Urothelium cell line (cell line): ENCODE measurements at places on chromosomes 16 and 17.

DNA sequence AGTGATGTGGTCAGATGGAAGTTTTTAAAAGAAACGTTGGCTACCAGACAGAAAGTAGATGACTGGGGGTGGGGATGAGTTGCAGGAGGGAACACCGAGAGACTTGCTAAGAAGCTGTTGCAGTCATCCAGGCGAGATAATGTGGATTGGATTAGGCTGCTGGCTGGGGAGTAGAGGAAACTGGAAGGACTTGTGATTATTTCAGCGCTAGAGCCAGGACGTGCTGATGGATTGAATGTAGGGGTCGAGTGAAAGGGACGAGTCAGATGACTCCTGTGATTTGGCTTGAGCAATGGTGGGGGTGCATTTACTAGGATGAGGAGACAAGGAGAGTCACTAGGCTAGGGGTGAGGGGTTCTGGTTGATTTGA lies 88.5 kb downstream of the CLEC16A start:
- no peak for DNase-seq

DNA sequence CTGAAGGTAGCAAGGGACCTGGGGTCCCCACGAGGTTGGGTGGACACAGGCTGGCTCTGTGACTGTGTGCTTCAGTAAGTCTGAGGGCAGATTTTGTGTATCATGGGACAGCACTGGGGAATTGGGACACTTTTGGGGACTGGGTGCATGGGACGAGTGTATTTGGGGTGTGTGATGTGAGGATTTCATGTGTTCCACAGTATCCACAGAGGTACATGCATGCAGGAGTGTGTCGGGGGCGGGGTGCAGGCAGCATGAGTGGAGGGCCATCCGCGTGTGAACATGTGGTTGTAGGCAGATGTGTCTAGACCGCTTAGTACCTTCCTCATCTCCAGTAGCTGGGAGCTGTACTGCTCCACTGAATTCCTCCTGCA lies 1.1 kb upstream of the DLX3 start:
- no peak for DNase-seq

DNA sequence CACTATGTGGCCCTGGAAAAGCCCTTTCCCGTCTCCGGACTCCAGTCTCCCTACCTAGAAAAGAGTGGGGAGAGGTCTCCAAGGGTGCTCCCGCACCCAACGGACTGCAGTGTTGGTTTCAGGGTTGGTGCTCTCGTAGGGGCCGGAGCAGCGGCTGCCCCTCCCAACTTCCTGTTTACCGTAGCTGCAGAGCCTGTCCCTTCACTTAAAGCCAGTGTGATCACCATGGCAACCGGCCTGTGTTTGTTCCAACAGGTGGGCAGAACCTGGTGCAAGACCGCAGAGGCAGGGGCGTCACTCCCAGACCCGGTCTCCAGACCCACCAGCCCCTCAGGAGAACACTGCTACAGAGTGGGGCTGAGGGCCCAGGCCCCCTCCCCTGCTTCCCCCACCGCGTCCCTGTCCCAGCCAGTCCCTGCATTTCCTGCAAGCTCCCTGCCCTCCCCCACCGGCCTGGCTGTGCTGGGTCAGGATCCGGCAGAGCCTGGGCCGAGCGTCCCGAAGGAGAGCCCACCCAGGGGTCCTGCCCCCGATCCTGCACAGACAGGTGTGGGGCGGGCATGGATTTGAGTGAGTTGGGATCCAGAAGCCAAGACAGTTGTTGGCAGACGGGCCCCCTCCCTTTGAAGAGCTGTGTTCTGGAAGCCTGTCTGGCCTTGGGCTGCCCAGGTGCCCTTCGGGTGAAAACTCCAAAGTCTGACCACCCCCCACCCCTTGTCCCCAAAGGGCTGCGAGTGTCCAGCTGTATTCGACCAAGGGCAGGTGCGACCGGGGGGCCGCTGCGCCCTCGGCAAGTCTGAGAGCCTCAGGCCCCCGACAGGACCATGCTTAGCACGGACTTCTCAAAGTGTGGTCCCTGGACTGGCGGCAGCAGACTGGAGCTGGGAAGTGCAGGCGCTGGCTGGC lies 1.5 kb upstream of the BAIAP3 start:
- DNase-seq, result peak; percentile 87

DNA sequence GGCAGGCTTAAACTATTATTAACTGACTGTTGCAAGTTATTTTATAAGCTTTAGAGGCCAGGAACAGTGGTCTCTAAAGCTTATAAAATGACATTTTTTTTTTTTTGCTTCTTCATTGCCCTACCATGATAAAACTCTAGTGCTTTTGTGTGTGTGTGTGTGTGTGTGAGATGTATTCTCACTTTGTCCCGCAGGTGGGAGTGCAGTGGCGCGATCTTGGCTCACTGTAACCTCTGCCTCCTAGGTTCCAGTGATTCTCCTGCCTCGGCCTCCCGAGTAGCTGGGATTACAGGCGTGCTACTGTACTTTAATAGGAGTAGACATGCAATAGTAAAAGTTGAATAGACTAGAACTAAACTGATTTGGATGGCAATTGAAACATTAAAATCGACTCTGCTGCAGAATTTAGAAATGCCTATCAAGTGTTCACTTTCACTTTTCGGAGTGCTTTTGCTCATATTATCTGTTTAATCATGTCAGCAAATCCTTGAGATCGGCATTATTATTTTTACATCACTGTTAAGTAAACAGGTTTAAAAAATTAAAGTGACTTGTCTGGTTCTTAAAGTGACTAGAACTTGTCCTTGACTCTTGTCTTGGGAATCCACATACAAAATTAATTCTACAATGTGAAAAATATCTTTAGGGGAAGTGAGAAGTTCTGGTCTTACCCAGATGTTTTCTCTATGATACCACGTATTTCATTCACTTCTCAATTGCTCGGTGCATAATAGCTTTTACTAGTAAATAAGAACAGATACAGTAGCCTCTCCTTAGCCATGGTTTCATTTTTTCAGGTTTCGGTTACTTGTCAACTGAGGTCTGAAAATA lies 8.4 kb upstream of the PCTP start:
- no peak for DNase-seq

- DNase-seq, result no peak
These were observed 56.8 kb downstream of the ARHGAP23 start for GRCh38 chr17:38485146-38485468.

GRCh38 chr17:7393613-7394451 lies 493 bp downstream of the PLSCR3 start:
- DNase-seq, result no peak

GRCh38 chr17:30530346-30531025 lies 53.3 kb downstream of the GOSR1 start:
- no peak for DNase-seq

- peak; percentile 79 for DNase-seq
These were observed 38.6 kb downstream of the USP10 start for GRCh38 chr16:84738255-84739038.

DNA sequence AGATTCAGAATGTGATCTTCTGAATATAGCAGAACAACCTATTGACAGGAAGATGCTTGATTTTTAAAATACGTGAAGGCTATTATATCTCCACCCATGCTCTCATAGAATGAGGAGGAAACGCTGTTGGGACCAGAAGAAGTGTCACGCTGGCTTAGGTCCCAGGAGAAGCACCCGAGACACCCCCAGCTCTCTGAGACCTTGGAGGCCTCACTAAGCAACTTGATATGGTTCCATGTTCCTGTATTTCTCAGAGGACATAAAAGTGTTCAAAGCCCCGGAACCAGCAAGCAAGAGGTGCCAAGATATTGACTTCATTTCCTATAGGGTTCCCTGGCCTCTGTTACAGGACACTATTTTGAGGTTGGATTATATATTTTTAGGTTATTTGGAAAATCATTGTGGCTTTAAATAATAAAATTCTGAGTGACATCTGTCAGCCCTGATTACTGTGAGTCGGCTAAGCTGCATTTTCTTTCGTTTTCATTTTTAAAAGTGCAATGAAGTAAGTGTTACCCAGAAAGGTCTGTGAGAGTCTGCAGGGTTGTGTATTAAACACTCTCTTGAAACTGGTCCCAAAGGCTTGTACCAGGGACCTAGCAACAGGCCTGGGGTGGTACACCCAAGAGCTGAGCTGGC lies 400.0 kb downstream of the SOX9 start:
- no peak for DNase-seq

DNA sequence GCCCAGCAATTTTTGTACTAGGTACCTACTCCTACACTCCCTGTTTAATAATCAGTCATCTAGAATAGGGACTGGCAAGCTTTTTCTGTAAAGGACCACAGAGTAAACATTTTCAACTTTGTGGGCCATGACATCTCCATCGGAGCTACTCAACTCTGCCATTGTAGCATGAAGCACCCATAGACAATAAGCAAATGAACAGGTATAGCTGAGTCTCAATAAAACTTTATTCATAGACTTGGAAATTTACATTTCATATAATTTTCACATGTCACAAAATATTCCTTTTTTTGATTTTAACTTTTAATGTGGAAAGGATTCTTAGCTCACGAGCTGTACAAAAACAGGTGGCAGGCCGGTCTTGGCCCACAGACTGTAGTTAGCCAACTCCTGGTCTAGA lies 345.8 kb downstream of the SOX9 start:
- DNase-seq, result no peak

DNA sequence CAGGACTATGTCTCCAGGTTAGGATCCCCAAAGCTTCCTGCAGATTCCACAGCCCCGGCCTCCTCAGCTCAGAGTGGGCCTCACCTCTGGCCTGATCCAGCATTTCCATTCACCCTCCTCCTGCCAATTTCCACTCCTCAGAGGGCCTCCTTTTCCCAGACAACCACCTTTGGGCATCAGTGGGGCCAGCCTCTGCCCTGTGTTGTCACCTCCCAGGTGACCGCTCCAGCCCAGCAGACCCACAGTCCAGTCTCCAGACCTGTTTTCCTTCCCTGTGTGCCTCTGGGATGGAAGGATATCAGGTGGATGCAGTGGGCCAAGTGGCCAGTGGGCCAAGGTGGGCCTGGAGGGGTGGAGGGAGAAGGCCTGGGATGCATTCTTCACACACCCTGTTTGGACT lies 32.7 kb downstream of the B9D1 start:
- no peak for DNase-seq

DNA sequence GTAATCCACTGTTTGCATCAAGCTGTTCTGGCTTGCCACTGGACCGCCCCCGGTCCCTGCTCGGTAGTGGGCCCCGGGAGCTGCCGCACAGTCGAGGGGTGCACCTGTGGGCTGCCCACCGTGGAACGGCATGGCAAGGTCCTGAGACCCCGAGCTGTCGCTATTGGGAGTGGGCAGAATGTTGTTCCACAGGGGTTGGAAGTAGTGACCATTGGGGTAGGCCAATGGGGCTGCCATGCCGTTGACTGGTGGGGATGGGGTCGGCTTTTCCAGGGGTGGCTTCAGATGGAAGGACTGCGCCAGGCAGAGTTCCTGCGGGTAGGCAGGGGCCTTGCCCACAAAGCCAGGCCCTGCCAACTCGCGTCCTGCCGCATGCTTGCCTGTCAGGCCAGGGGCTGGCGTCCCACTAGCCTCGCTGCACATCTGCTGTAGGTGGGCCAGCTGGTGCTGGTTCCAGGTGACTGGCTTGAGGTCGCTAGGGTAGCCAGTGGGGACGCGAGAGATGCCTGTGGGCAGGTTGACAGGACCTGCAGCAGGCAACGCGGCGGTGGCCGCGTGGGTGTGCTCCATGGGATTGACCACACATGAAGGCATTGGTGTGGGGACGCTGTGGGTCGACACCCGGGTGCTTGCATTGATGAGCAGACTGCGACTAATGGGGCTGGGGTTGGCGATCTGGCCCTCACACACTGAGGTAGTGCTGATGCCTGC lies 14.8 kb downstream of the TRAF4 start:
- no peak for DNase-seq

DNA sequence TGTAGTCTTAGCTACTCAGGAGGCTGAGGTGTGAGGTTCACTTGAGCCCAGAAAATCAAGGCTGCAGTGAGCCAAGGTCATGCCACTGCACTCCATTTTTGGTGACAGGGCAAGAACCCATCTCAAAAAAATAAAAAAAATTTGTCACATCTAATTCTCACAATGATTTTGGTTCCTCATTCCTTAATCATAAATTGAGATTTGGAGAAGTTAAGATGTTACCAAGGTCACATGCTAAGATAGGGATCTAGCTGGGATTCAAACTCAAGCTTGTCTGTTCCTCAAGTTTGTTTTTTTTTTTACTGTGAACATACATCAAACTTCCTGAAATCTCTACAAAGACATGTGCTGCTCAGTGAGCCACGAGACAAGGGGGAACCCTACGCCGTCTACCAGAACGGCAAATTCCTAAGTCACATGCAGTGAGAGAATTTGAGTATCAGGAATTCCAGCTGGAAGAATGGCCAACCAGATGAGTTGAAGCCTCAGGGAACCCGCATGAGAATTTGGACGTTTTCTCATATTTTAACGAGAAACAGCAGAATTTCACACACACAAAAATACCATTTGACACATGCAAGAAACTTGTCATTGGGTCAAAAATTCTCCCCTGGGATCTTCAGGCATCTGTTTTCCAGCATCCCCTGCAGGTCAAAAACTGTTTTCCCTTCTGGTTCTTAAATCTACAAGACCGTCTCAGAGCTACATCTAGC lies 414.1 kb upstream of the GOT2 start:
- no peak for DNase-seq

- DNase-seq, result no peak
These were observed 169.0 kb downstream of the IRF8 start for GRCh38 chr16:86067936-86068335.

DNA sequence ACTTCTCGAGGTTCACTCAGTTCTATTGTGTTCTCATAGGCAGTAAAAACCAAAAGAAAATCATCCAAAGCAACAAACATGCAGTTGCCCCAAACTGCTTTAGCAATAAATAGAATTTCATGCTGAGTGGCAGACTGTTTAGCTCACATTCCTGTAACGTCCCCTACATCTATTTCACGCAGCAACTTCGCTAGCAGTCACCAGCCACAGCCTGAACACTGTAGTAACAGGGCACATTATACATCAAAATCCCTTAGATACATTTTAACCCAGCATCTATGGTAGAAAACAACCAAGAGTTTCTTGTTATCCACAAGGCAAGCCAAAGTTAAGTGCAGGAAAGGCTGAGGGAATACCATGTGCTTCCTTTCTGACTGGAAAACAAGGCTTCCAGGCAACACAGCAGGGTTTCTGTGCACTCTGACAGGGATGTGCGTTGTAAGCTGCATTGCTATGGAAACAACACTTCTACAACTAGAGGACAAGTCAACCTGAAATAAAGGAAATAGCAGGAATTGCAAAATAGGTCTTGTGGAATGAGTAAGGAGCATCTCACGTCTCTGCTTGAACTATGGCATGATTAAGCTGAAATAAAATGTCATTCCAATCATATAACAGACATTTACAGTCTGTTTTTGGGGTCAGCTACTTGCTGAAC lies 55.4 kb downstream of the CFDP1 start:
- no peak for DNase-seq

GRCh38 chr17:28610376-28610775 lies 3.6 kb downstream of the RSKR start:
- no peak for DNase-seq

DNA sequence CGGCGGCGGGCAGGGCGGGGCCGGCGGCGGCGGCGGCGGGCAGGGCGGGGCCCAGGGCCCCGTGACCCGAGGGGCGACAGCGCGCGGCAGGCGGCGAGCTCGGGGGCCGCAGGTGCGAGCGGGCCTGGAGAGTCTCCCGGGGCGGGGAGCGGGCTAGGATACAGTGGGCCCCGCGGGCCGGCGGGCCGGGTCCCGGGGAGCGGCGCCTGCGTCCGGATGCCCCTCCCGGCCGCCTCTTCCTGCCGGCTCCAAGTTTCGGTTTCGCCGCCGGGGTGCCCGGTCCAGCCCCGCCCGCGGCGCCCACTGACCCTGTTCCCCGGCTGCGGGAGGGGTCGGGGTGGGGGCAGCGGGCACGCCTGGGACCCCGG lies at the start of gene RNF213:
RNF213 (plus strand) TSS at position 62 of the 368 bp plus-strand sequence. CDS start 2,830 bp downstream, outside the sequence.
- DNase-seq, result peak; percentile 93

GRCh38 chr17:6160911-6161855 lies 91.0 kb downstream of the WSCD1 start:
- no peak for DNase-seq
